NCI-H510A treated with DMSO at 0.1 percent for 48 hours (cell line): ENCODE measurements at places on chromosomes 11 and 22.

DNA sequence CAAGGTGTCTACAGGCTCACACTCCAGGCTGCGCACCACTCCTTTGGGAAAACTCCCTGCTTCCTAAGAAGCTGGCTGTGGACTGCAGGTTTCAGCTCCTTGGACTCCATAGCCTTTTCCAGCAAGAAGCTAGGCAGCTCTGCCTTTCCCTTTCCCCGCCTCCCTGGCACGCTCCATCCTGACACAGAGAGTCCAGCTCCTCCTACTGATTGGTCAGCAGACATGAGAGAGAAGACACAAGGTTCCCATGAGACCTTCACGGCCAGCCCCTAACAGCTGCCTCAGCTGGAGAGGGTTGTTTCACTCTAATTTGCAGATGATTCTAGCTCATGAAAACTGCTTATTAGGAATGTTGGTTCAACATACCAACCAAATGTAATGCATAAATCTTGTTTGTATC, 27.6 kb downstream of the TENM4 start:
- peak; percentile 18 for DNase-seq

DNA sequence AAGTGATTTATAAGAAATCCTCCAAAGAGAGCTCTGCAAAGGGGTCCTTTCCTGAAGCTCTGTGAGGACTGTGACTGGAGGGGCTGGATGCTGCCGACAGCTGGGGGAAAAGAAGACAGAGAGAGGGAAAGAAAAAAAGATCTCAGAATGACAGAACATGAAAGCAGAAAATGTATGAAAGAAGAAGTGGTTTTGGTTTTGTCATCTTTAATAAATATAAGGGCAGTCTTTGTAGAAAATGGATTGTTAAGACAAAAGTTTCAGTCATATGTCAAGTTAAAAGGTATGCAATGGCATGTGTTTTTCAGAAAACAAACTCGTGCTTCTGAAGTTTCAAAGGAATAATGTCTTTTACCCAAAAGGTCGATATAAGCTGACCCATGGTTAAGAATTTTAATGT, 105.5 kb downstream of the CCDC83 start:
- no peak for DNase-seq

DNA sequence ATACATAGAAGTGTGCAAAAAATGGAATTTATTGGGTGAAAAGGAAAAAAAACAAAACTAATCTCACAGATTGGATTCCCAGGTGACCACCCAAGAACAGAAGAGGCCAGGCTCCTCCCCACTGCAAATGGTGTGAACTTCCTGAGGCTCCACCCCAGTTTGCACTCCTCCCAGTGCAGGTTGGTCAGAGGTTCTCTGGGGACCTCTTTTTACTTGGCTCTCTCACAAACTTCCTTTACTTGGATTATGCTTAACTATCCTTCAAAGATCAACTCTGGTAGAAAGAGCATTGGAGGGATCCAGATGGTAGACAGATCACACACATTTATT, 138.9 kb upstream of the CCDC90B start:
- DNase-seq, result no peak

DNA sequence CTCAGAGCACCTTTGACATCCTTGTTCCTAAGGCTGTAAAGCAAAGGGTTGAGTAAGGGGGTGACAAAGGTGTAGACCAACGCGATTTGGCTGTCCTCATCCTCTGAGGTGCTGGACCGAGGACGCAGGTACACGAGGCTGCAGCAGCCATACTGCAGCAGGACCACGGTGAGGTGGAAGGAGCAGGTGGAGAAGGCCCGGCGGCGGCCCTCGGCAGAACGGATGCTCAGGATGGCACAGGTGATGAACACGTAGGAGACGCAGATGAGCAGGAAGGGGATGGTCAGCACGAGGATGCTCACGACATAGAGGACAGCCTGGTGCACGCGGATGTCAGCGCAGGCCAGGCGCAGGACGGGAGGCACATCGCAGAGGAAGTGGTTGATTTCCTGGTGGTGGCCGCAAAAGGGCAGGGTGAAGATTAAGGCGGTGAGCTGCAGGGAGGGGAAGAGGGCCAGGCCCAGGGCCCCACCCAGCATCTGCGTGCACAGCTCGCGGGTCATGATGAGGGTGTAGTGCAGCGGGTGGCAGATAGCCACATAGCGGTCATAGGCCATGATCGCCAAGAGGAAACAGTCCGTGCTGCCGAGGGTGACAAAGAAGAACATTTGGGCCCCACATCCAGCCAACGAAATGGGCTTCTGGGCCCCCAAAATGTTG, 632 bp downstream of the OR10Q1 start:
- DNase-seq, result no peak
